ENCODE measurements at places on chromosomes 12 and 14.
A peak's percentile ranks its signal among the peaks of the same experiment; 100 is the strongest.

GRCh38 chr12:29694002-29694401 lies 89.7 kb downstream of the TMTC1 start:
- DNase-seq = no peak

- DNase-seq = peak; percentile 47
These were observed at the start of gene DGLUCY for GRCh38 chr14:91113829-91114078. Gene DGLUCY, plus strand, starts transcription at chr14:91114073. Its CDS starts 46,222 bp downstream, at chr14:91160295.

GRCh38 chr12:41228066-41228820 lies 40.1 kb downstream of the PDZRN4 start:
- no peak for DNase-seq

GRCh38 chr14:55124774-55125386 lies 4.2 kb upstream of the LGALS3 start:
- DNase-seq = no peak

- no peak for DNase-seq
These were observed 118.7 kb upstream of the TSPAN8 start for GRCh38 chr12:71276541-71276940.

DNA sequence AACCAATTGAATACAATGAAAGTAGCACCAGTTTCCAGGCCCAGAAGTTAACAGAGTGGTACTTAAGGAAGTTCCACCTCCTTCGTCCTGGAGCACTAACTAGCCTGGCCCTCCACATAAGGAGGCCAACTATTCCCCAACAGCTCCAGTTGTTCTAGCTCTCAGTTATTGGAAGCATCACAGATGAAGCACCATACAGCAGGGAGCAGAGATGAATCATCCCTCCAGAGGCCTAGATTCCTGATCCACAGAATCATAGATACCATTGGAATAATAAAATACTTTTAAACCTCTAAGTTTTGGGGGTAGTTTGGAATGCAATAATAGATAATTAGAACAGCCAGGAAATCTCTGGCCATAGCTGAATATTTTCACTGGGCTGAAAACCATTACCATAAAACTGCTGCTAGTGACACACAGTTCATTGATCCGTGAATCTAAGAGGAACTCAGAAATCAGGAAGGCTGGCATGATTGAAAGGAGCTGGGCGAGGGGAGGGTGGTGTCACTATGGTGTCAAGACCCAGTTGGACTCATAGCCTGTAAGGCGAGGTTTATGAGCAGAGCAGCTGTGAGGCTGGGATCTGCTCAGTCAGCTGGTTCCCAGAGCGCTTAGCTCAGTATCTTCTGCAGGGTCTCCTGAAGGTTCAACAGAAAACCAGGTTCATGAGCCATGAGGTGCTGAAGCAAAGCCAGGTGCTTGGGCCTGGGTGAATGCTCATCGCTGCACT lies 371.4 kb upstream of the TMTC1 start:
- DNase-seq = peak; percentile 8

DNA sequence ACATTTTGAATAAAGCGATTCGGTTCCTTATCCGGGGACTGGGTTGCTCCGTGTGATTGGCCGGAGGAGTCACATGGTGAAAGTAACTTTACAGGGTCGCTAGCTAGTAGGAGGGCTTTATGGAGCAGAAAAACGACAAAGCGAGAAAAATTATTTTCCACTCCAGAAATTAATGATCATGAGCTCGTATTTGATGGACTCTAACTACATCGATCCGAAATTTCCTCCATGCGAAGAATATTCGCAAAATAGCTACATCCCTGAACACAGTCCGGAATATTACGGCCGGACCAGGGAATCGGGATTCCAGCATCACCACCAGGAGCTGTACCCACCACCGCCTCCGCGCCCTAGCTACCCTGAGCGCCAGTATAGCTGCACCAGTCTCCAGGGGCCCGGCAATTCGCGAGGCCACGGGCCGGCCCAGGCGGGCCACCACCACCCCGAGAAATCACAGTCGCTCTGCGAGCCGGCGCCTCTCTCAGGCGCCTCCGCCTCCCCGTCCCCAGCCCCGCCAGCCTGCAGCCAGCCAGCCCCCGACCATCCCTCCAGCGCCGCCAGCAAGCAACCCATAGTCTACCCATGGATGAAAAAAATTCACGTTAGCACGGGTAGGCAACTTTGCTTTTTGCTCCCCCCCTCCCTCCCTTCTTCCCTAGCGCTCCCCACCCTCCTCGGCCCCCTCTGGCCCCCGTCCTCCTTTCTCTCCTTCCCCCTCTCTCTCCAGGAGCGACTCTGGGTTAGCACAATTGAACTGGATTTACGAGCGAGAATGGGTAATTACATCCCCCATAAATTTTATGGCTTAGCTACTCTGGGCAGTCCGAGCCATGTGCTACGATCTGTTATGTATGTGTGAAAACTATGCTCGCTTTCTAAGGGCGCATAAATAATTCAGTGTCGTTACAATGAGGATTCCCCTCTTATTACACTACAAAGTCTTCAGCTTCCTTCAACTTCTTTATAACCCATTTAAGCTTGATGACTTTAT lies at the start of gene HOXC4:
HOXC4 (plus strand) TSS at position 85 of the 991 bp plus-strand sequence; CDS start at position 173, 88 bp downstream.
- no peak for DNase-seq

DNA sequence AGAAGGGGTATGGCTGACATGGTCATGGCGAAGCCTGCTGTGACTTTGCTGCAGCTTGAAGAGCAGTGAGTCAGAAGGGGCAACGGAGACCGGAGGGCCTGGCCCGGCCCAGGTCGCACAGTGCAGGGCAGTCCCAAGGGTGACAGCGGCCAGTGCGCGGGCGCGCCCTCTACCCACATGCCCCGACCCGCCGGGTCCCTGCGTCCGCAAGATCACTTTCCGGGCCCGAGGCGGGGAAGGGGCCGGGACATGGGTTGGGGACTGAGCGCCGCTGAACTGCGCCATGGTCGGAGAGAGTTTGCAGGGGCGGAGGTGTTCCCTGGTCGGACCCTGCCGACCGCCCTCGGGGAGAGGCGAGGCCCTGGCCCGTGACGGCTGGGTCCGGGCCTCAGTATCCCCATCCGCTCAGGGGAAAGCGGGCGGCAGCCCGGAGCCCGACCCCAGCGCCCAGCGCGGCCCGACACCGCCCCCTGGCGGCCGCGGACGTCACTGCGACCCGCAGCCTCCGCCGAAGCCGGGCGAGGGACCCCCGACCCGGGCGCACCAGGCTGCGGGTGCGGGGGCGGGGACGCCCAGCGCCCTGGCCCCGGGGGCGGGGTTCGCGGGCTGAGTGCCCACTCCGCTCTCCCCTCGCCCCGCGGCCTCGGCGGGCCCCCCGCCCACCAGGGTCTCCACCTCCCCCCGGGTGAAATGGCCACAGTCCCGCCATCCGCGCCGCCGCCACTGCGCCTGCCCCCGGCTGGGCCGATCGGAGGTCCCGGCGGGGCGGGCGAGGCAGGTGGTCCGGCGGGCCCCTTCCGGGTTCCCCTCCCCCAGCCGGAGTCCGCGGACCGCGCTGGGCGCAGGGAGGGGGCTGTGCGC lies 7.2 kb upstream of the ANKRD9 start:
- peak; percentile 6 for DNase-seq

- no peak for DNase-seq
These were observed 32.3 kb downstream of the DRAM1 start for GRCh38 chr12:101909646-101910045.

DNA sequence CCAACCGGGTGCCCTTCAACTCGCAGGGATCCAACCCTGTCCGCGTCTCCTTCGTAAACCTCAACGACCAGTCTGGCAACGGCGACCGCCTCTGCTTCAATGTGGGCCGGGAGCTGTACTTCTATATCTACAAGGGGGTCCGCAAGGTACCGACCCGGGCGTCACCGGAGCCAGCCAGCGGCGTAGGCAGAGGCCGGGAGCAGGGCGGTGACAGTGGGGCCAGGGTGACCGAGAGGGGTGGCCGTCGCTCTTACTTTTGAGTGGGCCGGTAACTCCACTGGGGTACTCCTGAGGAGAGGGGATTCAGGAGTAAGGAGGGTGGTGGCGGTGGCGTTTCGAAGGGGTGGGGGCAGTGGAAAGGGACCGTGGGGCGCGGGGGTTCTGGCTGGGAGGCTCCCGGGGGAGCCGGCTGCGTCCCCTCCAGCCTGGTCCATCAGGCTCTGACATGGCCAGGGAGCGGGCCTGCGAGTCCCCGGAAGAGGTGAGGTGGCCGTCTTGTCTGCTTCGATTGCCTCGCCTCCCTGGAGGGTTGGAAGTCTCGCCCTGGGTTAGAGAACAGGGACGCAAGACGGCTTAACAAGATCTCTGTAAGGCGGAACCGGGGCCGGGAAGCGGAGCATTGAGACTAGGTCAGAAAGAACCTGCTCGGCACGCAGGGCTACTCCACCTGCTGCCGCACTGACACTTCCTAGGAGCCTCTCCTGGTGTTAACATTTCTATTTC lies 491 bp downstream of the WDR20 start:
- DNase-seq = no peak

- no peak for DNase-seq
These were observed 1.5 kb downstream of the KDM2B start for GRCh38 chr12:121579190-121579791.

- DNase-seq = no peak
These were observed 381.1 kb downstream of the IPO8 start for GRCh38 chr12:30314506-30315100.

DNA sequence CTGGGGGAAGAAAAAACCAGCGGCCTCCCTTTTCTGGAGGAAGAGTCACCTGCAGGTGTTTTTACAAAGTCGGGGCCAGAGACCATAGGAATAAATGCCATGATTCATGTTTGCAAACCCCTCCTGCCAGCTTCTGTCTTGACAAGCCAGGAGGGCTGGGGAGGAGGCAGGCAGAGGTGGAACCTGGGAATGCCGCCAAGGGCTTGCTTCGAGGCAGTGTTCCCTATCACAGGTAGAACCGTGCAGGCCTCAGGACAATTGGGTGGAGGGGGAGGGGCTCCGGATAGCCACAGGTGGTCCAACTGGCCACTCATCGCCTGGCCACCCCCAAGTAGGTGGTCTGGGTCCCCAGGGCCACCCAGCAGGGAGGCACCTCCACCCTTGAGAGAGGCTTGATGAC lies 14.2 kb upstream of the DLK1 start:
- DNase-seq = no peak

GRCh38 chr12:14956024-14956891 lies 5.1 kb downstream of the ARHGDIB start:
- DNase-seq = no peak

GRCh38 chr14:54774824-54775223 lies 127.8 kb downstream of the GCH1 start:
- no peak for DNase-seq

- DNase-seq = no peak
These were observed 63.6 kb upstream of the SRSF5 start for GRCh38 chr14:69703047-69704039.

- no peak for DNase-seq
These were observed 1168.4 kb downstream of the AACS start for GRCh38 chr12:126233625-126234024.

GRCh38 chr14:96269359-96269710 lies 13.3 kb downstream of the BDKRB1 start:
- DNase-seq = no peak

GRCh38 chr14:35336494-35337268 lies 44.5 kb downstream of the PSMA6 start:
- DNase-seq = no peak

- no peak for DNase-seq
These were observed 11.6 kb downstream of the CKB start for GRCh38 chr14:103510724-103511693.

DNA sequence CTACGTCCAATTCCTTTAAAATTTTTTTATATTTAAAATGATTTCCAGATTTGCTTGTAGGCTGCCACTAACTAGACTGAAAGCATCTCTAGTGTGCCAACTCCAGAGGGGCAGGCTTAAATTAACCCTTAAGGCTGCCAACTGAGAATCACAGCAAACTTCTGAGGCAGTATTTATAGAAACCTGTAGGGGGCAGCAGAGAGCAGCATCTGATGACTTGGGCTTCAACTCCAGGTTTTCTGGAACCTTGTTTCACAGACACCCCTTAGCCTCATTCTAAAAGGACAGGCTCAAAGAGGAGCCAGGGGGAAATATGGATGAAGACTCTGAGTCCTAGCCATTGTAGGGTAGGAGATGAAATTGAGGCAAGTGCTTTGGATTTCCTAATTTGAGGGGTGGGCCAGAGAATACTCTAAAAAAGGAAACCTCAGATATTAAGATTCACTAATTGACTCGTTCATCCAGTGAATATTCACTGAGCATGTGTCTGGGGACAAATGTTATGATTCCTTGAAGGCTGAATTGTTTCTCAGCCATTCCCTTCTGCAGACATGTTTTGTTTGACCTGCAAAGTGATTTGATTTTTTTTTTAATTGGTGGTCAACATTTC lies 63.3 kb upstream of the HSPB8 start:
- DNase-seq = peak; percentile 7

- DNase-seq = peak; percentile 90
These were observed 318.4 kb downstream of the RAD51B start for GRCh38 chr14:68137704-68138619.

DNA sequence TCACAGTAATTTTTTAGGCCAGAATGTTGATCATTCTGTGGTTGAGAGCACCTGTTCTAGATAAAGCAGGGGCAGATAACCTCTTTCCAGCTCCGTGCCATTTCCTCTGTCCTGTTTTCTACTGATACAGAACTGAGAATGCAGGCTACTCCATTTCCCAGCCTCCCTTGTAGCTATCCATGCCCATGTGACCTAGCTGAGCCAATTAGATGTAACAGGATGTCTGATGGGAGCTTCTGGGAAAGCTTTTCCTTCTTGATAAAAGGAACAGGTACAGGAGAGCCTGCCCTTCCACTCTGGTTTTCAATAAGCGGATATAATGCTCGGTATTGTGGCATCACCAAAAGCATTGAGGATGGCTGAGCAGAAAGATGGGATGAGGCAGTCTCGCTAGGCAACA lies 54.2 kb downstream of the LRRC74A start:
- DNase-seq = no peak

DNA sequence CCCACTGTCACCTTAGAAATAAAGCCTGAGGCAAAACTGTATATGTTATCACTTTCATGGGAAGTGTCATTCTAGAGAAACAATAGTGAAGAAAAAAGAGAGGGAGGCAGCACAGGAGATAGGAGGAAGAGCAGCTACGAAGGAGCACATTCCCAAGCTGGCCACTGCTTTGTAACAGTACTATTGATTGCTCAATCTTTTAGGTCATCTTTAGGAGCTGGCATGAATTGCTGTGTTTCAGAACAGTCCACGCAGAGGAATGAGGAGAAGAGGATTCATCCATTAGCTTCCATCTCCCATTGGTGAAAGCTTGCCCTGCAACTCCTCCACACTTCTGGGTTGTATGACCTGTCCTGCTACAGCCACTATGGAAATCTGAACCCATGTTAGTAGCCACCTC lies 372.5 kb upstream of the DDHD1 start:
- DNase-seq = no peak

- DNase-seq = no peak
These were observed 8.0 kb downstream of the CCDC59 start for GRCh38 chr12:82350161-82350560.

- no peak for DNase-seq
These were observed 184.0 kb downstream of the CAND1 start for GRCh38 chr12:67453191-67453590.

DNA sequence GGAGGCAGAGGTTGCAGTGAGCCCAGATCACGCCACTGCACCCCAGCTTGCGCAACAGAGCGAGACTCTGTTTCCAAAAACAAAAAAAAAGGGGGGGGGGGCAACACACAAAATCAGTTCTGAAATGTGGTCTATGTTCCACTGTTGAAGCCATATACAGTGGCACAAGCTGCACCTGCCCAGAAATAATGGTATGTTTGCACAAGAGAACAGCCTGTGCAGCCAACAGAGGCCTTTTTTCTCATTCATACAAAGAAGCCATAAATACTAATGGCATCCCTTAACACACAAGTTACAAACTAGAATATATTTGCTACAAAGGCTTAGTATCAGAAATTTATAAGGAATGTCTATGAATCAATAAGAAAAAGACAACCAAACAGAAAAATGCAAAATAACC lies 37.1 kb downstream of the ITPR2 start:
- DNase-seq = no peak
